Epithelial cell of esophagus (primary cell): ENCODE measurements at places on chromosomes 5 and 9.

DNA sequence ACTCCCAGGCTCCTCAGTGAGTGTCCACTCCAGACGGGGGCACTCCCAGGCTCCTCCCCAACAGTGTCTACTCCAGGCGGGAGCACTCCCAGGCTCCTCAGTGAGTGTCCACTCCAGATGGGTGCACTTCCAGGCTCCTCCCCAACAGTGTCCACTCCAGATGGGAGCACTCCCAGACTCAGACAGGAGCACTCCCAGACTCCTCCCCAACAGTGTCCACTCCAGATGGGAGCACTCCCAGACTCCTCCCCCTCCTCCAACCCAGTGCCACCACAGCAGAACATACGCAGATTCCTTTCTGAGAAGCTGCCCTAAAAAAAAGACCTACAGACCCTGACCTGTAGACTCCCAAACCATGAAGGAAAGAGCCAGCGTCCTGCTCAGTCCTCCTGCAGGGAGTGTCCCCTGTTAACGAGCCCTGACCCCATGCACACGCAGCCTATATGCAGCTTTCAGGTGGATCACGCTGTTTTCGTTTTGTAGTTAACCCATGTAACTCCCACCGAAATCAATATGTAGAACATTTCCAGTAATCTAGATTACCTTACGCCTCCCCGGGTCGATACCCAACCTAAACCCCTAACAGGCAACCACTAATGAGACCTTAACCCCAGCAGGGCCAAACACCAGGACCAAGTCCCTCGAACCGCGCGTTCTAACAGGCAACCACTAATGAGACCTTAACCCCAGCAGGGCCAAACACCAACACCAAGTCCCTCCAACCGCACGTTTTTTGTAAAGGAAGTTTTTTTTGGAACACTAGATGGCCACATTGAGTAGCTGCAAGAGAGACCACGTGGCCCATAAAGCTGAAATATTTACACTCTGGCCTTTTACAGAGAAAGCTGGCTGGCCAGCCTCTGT is 15.7 kb downstream of the PNPLA7 start:
- peak; percentile 59 for DNase-seq

GRCh38 chr5:98905857-98906688 is 22.7 kb downstream of the CHD1 start:
- peak; percentile 52 for DNase-seq

DNA sequence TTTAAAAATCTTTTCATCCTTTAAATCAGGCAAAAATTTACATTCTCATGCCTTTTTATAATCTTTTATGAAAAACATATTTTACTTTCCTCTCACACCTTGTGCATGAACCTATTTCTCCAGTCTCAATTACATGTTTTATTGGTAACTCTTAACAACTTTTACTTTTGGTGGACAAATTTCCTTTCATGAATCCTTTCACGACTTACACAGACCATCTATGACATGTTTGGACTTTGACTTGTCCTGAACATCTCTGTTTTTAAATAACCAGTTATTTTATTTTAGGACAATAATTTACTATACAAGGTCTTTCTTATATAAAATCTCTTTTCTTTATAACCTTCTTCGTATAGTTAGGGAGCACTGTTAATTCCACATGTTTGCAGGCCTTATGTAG is 26.5 kb upstream of the MTMR12 start:
- no peak for DNase-seq

- DNase-seq: no peak
These were observed 271.3 kb upstream of the DMRT1 start for GRCh38 chr9:570187-570586.

- no peak for DNase-seq
These were observed 93.5 kb upstream of the CACNA1B start for GRCh38 chr9:137784046-137784445.

DNA sequence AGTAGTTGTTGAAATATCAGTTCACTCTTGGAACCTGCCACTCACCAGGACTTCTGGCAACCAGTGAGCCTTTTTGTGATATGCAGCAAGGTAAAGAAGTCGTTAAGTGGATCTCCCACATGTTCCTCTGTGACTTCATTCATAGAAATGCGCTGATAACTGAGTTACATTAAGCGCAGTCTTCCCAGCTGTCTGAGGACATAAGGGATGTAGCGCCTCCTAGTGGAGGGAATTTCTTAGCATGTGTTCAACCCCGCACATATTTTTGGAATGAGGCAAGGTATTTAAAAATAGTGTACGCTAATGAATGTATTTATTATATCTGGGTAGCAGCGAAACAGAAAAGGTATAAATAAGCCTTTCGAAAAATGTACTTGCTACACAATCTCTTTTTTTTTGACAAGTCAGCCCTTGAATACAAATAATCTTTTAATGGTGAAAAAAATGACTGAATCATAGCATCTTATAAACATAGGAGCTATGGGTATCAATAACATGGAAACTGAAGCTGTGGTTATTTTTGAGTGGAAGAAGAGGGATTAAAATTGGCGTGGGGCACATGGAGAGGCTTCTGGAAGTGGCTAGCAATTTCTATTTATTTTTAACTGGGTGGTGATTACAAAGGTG is 38.0 kb downstream of the PALM2AKAP2 start:
- peak; percentile 95 for DNase-seq

DNA sequence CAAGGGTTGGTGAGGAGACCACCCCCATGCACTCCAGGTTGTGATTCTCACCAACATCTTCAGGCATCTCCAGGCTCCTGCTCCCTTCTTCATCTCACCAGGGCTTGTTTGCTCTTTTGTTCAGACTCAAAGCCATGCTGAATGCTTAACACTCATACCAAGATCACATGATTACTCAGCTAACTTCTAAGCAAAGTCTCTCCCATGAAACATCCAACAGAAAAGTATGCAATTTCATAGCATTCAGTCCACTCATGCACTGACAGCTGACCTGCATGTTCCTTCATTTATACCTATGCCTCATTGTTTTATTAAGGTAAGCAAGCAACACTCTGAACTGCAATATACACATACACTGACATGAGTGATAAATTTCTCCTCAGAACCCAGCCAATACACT is 69.0 kb downstream of the SHC3 start:
- peak; percentile 56 for DNase-seq

DNA sequence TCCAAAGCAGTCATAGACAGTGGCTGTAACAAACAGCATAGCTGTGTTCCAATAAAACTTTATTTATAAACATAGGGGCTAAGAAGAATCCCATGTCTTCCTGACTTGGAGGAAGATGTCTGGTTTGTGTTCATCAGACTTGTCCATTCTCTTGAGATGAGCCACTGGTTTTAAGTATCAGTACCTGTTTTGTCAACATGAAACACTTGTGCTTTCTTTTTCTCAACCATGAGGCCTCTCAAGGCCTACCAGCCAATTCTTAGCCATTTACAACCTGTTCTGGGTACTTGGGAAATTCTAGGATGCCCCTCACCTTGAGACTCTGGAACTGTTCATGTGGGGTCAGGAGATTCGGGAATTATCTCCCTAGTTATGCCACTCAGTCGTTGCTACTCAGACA is 154.3 kb upstream of the PPP1R2B start:
- DNase-seq: no peak

DNA sequence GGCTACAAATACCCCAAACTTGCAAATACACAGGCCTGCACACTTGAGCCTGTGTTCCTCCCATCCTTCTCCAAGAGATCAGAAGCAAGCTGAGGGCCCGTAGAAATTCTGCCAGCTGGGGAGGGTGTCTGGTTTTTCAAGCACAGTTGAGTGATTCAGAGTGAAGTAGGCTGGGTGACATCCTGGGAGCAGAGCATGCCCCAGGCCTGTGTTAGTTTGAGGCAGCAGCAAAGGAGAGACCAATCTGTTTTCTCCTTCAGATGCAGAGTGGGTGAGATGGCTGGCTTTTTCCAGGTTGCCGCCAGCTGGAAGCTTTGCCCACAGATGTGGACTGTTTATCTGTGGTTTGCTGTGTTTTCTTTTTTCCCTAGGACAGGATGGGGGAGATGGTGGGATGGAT is 63.1 kb downstream of the RCL1 start:
- peak; percentile 64 for DNase-seq

DNA sequence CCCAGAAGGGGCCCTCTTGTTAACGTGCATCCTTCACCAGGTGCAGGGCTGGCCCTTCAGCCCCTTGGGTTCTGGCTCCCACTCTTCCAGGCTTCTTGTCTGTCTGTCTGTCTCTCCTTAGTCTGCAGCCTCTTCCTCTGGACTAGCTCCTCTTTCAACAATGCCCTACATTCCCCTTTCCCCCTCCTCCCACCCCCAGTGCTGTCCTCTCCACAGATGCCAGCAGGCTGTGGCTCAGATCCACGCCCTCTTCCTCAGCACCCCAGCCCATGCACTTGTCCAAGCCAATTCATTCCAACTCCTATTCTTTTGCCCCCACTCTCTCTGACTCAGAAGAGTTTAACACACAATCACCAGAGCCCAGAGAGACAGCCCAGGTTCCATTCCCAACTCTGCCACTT is 45.2 kb upstream of the ALDH1B1 start:
- DNase-seq: no peak
